ENCODE measurements at places on chromosomes 6 and 20. TPM values are rescaled to one million over a fixed set of nuclear protein-coding genes. Genes with fewer than 3 reads are reported as not detected.

DNA sequence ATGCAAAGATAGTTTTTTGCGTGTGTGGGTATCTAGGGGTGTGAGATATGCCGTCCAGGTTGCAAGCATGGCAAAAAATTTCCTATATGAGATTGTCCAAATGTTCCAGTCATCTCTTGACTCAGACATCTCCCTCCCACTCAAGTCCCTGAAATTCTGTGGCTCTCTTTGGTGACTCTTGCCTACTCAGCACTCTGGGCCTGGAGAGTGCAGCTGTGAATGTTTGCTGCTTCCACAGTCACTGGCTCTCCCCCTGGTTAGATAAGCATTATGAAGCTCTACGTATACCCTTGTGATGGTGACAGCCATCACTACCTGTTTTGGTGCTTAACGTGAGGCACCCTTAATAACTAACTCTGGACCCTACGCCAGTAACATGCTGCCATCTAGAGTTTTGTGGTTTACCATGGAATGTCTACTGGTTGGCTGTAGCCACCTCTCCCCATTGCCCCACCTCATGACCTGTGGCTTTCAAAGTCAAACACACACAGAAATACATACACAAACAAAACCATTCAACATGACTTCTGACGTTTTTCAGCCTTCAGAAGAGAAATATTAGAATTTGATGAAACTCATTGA lies 621.9 kb upstream of the CITED2 start:
- DNase-seq, result no peak

Gene RIPOR3
- polyA plus RNA-seq, result 7.1 TPM

GRCh38 chr6:45432977-45433376 lies 55.2 kb upstream of the SUPT3H start:
- no peak for DNase-seq

Gene PAX1
- polyA plus RNA-seq, result not detected

DNA sequence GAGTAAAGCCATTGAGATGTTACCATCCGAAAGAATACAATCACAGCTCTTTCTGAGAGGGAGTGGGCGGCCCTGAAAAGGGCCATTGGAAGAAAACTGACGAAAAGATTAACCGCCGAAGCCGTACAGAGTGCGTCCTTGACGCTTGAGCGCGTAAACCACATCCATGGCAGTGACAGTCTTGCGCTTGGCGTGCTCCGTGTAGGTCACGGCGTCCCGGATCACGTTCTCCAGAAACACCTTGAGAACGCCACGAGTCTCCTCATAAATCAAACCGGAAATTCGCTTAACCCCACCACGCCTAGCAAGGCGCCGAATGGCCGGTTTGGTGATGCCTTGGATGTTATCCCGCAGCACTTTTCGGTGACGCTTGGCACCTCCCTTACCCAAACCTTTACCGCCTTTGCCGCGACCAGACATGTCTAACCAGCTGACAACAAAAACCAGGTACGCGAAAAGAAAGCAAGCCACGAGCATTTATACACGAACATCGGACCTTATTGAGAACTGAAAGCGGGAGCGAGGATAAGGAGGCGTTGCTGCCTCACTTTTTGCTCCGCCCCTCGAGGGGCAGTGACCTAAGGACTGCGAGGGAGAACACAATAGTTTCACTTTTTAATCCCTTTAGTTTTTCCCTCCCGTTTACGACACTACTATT lies 60.3 kb upstream of the HFE start:
- DNase-seq, result peak; percentile 97

GRCh38 chr6:127076466-127076865 lies 42.0 kb upstream of the RSPO3 start:
- no peak for DNase-seq

Gene NOP56
- 198 TPM for polyA plus RNA-seq

GRCh38 chr6:87756858-87757257 lies 54.8 kb upstream of the AKIRIN2 start:
- DNase-seq, result no peak

Gene TRIM40
- polyA plus RNA-seq, result not detected

DNA sequence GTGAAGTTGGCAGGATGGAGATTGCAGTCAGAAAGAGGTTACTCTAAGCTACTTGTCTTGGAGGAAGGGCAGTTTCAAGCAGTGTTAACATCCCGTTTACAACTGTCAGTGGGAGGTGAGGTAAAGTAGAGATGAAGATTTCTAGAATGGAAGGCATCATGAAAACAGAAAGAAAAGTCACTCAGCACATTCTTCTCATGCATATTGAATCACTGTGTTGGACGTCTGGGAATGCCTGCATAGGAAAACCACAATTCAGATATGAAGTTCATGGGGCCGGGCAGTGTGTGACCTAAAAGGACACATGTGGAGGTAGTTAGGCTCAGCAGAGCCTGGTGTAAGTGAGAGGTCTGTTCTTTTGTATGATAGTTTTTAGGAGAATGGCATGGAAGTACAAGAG lies 73.5 kb upstream of the LAMP5 start:
- DNase-seq, result no peak

DNA sequence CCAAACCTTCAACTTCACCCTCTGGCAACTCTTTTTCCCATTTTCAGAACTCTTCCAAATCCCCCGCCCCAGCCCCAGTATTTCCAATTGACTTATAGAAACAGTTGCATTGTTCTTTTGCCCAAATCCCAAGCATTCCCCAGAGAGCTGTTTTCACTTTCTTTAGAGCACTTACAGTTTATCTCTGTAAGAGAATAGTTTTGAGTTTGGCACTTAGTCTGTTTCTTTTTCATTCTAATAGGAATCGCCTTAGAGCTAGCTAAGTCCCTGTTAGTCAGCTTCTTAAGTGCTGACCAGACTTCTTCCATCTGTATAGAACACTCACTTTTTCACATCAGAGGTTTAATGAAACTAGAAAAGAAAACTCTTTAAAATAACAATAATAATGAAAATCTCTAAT lies 374.2 kb upstream of the FLRT3 start:
- no peak for DNase-seq

GRCh38 chr6:42193491-42193894 lies 1.3 kb downstream of the GUCA1B start:
- no peak for DNase-seq

DNA sequence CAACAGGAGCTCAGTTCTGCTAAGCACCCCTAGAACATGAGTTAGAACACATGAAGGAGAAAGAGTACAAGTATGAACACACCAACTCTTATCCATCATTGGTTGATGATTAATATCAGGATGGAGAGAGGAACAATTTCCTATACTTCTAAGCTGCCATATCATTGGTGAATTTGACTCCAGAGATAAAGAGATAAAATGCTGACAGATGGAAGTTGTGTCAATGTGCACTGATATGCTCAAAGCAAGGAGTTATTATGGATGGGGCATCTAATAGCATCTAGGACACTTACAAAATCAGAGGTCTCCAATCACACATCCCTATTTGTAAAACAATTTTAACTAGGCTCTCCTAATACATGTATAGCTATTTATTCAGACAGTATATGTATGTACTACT lies 145.4 kb downstream of the BFSP1 start:
- no peak for DNase-seq

DNA sequence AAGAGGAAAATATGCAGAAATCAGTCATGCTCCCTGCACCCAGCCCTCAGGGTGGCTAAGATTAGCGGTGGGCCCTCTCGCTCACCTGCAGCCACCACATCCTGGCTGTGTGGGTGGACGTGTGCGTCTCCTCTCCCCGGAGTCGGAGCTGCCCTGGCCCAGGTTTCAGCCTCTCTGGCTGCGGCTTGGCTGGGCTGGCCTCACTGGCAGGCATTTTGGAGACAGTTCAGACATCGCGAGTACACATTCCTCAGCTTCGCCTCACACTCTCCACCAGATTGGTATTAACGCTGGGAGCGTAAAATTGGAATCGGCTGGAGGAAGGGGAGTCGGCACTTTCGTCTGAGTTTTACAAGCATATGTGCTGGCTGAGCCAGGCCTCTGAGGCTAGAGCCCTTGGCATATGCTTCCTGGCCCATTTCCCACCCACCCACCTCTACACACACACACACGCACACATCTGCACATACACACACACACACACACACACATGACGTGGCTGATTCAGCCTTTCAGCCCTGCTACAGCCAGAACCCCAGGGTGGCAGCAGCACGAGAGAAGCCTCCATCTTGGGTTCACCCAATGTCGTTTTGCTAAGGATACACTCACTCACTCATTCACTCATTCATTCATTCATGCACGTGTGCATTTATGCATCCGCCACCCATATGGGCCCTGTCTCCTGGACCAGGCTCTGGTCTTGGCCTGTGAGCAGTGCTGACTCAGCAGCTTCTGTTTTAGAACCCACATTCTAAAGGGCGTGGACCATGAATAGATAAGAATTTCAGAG lies 42.9 kb downstream of the BCAS4 start:
- DNase-seq, result no peak

Gene PHACTR1
- 12.8 TPM for polyA plus RNA-seq

DNA sequence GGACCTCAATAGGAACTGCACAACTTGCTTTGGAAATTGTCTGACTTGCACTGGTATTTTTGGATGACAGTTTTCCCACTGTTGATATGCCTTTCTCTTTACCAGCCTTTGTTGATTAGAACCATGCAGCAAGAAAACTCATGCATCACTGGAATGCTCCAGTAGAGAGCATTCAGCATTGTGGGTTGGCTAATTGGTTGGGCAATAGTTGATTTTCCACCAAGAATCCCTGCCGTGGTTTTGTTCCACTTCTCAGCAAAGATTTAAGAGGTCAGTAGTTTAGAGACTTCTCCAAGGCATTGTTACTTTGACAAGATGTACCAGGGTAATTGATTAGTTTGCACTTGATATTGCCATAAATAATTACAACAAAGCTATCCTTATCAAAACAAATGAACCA lies 260.0 kb downstream of the DHX35 start:
- DNase-seq, result no peak

Gene SLC35D3
- polyA plus RNA-seq, result 0.10 TPM

DNA sequence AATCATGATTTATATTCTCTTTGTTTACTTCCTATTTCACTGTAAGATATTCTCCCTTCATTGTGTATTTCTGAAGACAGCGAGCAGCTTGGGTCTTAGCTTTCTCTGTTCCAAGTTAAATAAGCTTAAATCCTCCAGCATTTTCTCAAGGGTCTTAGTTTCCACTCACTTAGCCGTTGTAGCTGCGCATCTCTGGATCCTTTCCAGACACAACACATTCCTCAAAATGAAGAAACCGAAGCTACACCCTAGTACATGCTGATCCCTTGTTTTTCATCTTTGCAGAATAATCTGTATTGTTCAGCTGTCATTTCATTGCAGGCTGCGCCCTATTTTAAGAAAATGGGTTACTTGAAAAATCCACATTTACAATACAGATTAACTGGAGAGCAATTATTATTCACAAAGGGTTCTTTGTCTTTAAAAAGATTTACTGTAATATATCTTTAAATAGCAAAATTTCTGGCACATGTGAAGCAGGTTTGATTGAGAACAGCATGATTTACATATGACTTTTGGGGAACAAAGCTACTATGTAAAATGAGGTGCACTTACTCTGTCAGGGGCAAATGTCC lies 375.8 kb downstream of the QKI start:
- peak; percentile 38 for DNase-seq

DNA sequence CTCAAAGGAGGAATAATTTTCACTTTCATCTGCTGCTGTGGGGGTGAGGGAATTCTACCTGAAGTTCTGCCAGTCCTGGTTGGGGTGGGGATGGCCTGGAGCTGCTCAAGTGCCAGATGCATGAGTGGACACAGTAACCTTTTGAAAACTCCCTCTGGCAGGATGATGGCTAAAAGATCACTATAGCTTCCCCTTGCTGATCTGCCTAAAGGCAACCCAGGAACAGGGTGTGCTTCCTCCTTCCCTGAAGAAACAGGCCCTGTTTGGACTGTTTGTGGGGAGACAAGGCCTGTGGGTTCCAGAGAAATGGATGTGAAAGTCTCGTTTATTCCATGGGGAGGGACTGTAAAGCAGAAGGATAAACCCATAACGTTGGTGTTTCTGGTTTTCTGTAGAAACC lies 176.9 kb downstream of the DTNBP1 start:
- no peak for DNase-seq

DNA sequence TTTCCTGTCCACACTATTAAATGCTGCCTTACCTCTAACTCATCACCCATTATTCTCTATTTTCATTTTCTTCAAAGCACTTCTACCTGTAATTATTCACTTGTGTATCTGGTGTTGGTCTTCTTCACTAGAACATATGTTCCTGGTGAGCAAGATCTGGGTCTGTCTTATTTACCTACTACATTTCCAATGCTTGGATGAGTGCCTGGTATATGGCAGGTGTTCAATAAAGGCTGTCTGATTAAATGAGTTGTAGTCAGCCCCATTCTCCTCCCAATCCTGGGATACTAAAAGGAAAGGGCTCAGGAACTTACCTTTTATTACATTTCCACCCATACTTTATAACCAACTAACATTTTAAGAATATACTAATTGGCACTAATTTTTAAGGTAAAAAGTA lies 61.0 kb downstream of the CEP162 start:
- no peak for DNase-seq

- no peak for DNase-seq
Measured at GRCh38 chr6:134676307-134677281, 273.3 kb downstream of the ALDH8A1 start.

DNA sequence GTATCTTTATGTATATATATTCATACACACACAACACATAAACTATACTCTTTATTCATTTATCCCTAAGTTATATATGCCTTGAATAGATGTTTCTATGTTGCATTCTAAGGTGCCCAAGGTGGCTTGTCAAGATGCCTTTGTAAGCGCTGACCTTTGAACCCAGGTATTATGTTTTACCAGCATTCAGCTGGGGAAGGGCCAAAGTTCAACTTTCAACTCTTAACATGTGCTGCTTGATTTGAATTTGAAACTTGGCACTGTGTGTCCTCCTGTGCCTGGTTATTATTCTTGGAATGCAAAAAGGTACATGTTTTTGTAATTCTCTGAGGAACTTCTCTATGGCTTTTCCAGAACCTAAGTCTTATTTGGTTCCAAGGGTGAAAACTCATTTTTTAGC lies 146.5 kb downstream of the EDN1 start:
- no peak for DNase-seq

Gene SPEF1
- polyA plus RNA-seq, result 2.5 TPM

Gene TMEM151B
- polyA plus RNA-seq, result 1.4 TPM

DNA sequence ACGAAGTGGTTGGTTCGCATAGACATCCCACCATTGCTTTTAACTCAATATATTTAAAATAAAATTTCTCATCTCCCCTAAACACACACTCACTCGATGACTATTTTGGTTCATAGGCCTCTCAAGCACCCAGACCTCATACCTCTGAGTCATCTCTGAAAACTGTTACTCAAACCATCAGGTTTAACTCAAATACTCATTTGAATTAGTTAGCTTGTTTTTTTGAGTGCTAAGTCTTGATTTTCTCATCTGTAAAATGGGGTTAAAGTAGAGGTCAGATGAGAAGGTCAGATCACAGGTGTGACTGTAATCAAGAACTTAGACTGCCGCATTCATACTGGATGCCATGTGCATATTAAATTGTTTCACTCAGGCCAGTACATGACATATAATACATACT lies 243.9 kb upstream of the TENT5A start:
- DNase-seq, result no peak
